Activated T-helper 1 cell treated with anti-CD3 and anti-CD28 coated beads, Interleukin-12 subunit alpha, Interleukin-12 subunit beta, Interleukin-2, Interleukin-4 antibody, amounts not matched to agents 30 ng/mL and 10 ng/mL and 1 ng/mL, durations not matched to agents 14 hours and 24 hours and 36 hours (primary cell): ENCODE measurements at places on chromosomes 2 and 18.

DNA sequence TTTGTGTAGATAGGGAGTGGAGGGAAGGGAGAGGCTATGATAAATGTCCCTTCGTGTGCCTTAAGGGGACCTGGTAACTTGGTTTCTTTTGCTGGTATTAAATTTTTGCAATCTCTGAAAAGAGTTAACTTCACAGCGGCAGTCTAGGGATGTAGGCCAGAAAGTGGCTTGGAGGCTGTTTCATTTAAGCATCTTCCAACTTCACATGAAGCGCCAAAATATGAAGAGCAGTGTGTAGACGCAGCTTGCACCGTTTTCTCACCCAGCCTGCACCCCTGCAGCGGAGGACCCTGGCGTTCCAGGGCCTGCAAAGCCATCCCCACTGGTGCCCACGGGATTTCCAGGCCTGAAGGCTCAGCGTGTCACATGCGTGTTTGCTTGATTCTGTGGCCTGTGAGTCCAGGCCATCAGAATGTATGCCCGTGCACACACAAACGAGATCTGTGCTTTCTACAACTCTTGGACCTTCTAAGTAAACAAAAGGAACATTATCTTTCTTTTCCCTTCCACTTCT, 87.2 kb upstream of the EPB41L3 start:
- no peak for DNase-seq
- H3K4me1 ChIP-seq, result no peaks in the 10 kb centered on the region
- no peak overlapping the region for H3K4me3 ChIP-seq

DNA sequence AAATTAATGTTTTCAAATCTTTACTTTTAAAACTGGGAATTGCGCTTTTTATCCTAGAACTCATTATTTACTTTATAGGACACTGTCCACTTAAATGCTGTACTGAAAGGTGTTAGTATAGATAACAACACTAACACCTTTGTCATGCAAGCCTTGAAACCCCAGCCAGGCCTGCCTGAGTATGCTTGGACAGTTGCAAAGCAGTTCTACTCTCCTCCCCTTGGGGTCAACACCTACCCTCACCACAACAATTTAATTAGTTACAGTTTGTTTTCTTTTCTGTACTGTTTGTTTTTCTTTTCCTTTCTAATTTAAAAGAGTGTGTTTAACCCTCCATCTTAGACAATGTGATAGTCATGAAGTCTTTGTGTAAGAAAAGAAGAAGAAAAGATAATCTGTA, 18.9 kb upstream of the FAM98A start:
- no peaks in the 10 kb centered on the region for H3K4me1 ChIP-seq
- no peak overlapping the region for H3K27ac ChIP-seq

GRCh38 chr2:198880986-198881385, 576.8 kb downstream of the SATB2 start:
- H3K4me1 ChIP-seq, result no peaks in the 10 kb centered on the region
- H3K27me3 ChIP-seq, result no peaks in the 10 kb centered on the region
- no peak for DNase-seq
- no peak overlapping the region for H3K4me3 ChIP-seq
- no peak overlapping the region for H3K27ac ChIP-seq

DNA sequence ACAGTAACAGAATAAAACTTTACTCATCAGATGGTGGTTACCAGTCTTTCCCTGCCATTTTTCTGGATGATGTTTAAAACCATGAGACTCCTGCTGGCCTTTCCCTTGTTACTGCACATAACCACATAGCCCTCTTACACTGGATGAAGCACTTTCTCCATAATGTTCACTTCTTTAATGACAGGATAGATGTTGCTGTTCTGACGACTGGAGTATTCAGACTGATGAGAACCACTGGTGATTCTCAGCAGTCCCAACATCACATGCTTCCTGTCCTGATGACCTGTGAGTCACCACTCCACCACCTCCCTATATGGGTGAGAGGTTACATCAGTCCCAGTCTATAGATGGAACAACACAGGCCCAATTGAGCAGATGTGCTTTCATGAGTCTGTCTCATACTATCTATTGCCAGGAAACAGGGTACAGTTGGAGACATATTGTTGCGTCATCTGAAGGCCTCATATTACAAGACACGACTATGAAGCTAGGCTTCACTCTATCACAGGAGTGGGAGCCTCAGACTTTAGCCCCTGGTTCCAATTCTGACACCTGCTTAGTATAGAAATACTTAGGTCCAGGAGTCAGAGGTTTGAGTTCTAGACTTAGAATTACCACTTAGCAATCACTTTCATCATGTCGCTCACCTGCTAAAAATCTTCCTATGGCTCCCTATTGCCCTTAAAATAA, 145.7 kb upstream of the KLF7 start:
- no peaks in the 10 kb centered on the region for H3K27me3 ChIP-seq
- H3K4me3 ChIP-seq, result no peak overlapping the region
- DNase-seq, result no peak
- H3K4me1 ChIP-seq, result peaks cover 49% of the 10 kb centered on the region
- H3K36me3 ChIP-seq, result peaks cover 11% of the 10 kb centered on the region
- peak overlapping the region; percentile 88 for H3K27ac ChIP-seq

- H3K4me3 ChIP-seq, result no peak overlapping the region
- no peak overlapping the region for H3K27ac ChIP-seq
- no peaks in the 10 kb centered on the region for H3K4me1 ChIP-seq
- DNase-seq, result no peak
- H3K36me3 ChIP-seq, result no peaks in the 10 kb centered on the region
These were observed 6.0 kb upstream of the DTNA start for GRCh38 chr18:34704074-34704473.

DNA sequence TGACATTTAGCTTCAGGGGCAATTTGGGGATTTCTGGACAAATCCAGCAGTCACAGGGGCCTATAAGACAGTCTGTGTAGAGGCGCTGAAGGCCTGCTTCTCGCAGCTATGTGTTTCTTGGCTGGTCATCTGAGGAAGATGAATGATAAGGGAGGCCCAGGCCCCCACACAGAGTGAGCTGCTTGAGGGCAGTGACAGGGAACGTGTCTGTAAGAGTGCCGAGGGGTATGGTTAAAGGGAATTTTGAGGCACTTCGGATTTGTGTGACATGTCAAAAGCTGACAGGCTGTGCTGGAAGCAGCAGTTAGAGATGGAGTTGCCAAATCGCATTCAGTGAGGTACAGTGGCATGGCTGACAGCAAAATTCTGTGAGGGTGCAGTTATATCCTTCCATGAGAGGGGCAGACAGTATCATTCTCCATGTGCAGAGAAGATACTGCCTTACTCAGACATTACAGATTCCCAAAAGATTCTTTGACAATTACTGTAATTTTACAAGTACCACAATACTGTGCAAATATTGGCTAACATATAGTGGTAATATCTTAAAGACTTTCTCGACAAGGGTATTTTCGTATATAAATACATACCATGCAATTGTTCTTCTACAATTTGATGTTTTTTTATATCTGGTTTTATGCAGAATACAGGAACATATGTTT, 74.0 kb downstream of the CERS6 start:
- H3K27me3 ChIP-seq, result no peaks in the 10 kb centered on the region
- no peaks in the 10 kb centered on the region for H3K36me3 ChIP-seq
- H3K27ac ChIP-seq, result no peak overlapping the region
- H3K4me3 ChIP-seq, result no peak overlapping the region
- H3K4me1 ChIP-seq, result peaks cover 24% of the 10 kb centered on the region

DNA sequence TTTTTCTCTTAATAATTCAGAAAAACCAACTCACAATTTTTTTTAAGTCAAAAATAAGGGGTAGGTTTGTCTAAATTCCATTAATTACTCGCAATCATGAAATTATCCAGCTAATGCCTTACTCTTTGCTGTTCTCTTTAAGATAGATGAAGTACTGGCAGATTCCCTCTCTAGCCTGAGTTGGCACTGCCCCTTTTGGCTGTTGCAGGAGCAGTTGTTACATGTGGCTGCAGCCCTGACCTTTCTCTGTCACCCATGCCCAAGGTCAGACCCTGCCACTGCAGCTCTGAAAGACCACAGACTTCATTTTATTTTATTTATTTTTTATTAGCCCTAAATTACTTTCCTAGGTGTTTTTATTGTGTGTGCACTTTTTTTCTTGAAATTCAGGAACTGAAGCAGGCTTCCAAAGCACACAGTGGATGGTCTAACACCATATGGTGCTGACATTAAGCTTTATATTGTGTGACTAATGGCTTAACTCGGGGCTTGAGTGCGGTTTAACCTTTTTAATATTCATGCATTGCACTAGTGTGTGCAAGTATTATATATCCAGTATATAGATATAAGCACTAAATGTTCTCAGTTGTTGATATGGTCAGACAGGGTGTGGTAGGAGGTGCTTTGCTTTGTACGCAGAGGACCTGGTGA, 313.0 kb downstream of the CDH2 start:
- DNase-seq, result no peak
- no peak overlapping the region for H3K4me3 ChIP-seq
- no peaks in the 10 kb centered on the region for H3K4me1 ChIP-seq
- no peaks in the 10 kb centered on the region for H3K36me3 ChIP-seq

GRCh38 chr2:46438794-46439193, 40.6 kb upstream of the TMEM247 start:
- no peak overlapping the region for H3K4me3 ChIP-seq
- H3K27me3 ChIP-seq, result peaks cover 4% of the 10 kb centered on the region
- no peak overlapping the region for H3K27ac ChIP-seq
- H3K36me3 ChIP-seq, result no peaks in the 10 kb centered on the region
- peaks cover 17% of the 10 kb centered on the region for H3K4me1 ChIP-seq

- DNase-seq, result no peak
- peaks cover 71% of the 10 kb centered on the region for H3K4me1 ChIP-seq
- peaks cover 39% of the 10 kb centered on the region for H3K36me3 ChIP-seq
- H3K4me3 ChIP-seq, result peak overlapping the region; percentile 41
- H3K27me3 ChIP-seq, result no peaks in the 10 kb centered on the region
These were observed 36.2 kb downstream of the THADA start for GRCh38 chr2:43559391-43560230.

- H3K4me3 ChIP-seq, result no peak overlapping the region
- no peaks in the 10 kb centered on the region for H3K36me3 ChIP-seq
- no peak for DNase-seq
- H3K27ac ChIP-seq, result no peak overlapping the region
- H3K4me1 ChIP-seq, result no peaks in the 10 kb centered on the region
- peaks cover 7% of the 10 kb centered on the region for H3K27me3 ChIP-seq
These were observed 28.0 kb downstream of the ARID5A start for GRCh38 chr2:96564563-96564962.

DNA sequence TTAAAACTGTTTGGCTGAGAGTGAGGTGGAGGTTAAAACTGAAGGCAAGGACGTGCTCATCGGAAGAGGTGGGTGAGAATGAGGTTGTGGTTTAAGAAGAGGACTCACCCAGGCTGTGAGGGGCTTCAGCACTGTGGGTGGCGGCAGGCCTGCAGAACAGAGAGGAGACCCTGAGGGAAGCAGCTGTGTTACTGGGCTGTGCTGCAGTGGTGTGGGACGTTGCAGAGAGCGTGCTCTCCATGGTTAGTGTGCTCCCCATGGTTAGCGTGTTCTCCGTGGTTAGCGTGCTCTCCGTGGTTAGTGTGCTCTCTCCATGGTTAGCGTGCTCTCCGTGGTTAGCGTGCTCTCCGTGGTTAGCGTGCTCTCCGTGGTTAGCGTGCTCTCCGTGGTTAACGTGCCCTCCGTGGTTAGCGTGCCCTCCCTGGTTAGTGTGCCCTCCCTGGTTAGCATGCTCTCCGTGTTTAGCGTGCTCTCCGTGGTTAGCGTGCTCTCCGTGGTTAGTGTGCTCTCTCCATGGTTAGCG, 68.5 kb upstream of the NFATC1 start:
- peaks cover 5% of the 10 kb centered on the region for H3K4me1 ChIP-seq
- no peak overlapping the region for H3K27ac ChIP-seq
- no peak for DNase-seq
- no peak overlapping the region for H3K4me3 ChIP-seq
- peaks cover 3% of the 10 kb centered on the region for H3K36me3 ChIP-seq

DNA sequence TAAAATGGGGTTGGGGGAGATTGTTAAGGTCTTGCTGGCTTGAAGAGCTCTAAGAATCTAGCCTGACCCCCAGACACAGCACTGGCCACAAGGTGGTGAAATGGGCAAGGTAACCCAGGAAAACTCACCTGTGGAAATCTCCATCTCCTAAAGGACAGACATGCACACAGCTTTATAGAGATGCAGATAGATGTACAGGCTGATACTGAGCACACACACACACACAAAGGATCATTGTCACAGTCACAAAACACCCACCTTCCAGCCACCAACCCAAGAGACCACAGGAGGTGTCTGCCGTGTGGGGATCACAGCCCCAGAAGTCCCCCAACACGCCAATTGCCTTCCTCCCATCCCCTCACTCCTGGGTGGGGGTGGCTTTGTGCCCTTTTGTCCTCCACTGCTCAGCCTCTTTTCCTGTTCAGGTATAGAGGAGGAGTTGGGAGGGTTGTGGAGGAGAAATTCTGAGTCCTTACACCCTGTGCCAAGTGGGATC, 3.2 kb upstream of the CYP26B1 start:
- peaks cover 6% of the 10 kb centered on the region for H3K36me3 ChIP-seq
- peaks cover 21% of the 10 kb centered on the region for H3K4me1 ChIP-seq
- no peak for DNase-seq
- H3K4me3 ChIP-seq, result no peak overlapping the region

DNA sequence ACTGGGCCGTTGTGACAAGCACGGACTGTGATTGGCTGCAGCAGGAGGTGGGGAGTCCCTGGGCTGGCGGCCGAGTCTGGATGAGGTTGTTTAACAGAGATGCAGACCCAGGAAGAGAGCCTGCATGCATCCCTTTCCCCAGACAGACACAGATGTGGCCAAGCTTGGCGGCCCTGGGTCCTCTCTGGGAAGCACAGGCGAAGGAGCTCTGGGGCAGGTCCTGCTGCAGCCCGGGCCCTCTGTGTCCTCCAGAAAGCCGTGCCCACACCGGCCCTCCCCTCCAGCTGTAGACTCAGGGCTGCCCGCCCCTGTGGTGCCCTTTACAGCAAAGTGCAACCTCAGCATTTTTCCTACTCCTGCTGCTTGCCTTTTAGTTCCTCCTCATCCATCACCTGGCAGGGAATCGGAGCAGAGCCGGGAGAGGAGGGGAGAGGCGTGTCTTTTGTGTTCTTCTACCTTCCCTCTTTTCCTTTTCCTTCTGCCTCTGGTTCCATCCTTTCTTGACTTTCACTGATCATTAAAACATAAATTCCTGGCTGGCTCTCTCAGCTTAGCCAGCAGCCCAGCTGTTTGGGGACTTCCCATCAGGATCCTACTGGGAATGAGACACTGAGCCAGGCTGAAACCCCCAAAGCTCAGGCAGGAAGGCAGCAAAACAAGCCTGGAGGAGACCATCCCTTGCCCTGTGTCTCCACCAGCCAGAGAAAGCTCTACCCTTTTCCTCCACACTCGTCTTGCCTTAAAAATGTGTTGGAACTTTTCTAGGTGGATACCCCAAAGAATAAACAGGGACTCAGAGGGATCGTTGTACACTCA, 75.0 kb downstream of the CTIF start:
- H3K27me3 ChIP-seq, result no peaks in the 10 kb centered on the region
- no peak for DNase-seq
- no peak overlapping the region for H3K27ac ChIP-seq
- H3K36me3 ChIP-seq, result no peaks in the 10 kb centered on the region

DNA sequence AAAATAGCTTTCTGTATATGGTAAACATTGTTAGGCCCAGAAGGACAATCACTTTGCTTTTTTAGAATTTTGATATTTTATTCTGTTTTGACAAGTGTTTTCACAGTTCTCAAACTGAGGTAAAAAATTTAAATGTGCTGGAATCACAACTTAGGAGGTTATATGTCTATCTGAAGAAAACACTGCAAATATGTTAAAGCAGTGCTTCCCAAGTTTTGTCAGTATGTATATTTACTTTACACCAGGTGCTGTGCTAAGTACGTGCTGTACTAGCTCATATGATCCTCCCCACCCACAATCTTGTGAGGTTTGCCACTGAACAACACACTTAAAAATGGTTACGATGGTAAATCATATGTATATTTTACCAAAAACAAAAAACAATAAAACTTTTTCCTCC, 124.2 kb downstream of the CABYR start:
- DNase-seq, result no peak
- H3K4me1 ChIP-seq, result no peaks in the 10 kb centered on the region
- peaks cover 16% of the 10 kb centered on the region for H3K27me3 ChIP-seq
- no peak overlapping the region for H3K27ac ChIP-seq
